ENCODE measurements at places on chromosomes 4 and X.
A peak's percentile ranks its signal among the peaks of the same experiment; 100 is the strongest.

- DNase-seq: no peak
Measured at GRCh38 chr4:184861047-184861446, 35.3 kb upstream of the ACSL1 start.

DNA sequence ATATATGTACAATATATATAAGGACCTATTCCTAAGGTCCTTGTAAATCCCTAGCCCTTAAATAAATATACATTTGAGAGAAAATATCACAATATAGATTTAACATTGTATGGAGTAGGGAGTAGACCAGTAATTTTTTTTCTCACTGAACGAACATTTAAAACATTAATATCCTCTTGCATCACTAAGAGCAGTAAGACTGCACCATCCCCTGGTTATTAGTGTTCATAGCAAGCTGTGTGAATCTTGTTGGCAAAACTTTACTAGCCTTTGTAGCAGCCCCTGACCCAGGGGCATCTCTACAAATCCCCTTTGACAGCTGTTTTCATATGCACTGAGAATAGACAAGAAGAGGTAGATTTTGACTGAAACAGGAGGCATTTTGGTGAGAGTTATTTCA, 146.5 kb downstream of the IL1RAPL2 start:
- no peak for DNase-seq

DNA sequence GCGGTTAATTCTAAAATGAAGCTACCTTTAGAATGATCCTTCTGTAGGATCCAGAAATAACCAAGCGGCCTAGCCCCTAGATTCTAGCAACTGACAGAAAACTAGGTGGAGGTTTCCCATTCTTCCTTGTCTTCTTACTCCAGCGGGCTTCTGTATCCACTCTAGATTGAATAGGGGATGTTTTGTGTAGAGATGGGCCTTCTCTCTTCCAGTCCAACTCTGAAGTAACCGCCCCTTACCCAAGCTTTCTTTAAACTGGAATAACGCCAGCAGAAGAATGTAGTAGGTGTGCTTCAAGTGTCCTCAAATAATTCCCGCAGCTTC, 386 bp upstream of the TMEM184C start:
- DNase-seq: no peak

- no peak for DNase-seq
Measured at GRCh38 chr4:123802082-123802645, 405.6 kb downstream of the SPRY1 start.

DNA sequence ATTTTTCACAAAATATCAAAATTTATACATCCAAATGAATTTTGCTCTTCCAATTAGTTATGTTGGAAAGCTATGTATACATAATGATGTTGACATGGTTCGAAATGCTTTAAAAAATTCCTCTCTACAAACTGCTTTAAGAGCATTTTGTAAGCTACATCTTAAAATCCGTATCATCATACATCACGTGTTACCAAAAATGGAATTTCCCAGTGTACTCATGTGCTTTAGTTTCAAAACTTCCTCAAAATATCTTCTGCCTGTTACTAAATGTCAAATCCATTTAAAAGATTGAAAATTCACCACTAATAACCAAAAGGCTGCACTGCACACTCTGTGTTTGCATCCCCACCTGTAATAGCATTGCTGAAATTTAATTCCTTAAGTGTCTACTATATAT, 87.9 kb downstream of the WDFY3 start:
- DNase-seq: no peak

DNA sequence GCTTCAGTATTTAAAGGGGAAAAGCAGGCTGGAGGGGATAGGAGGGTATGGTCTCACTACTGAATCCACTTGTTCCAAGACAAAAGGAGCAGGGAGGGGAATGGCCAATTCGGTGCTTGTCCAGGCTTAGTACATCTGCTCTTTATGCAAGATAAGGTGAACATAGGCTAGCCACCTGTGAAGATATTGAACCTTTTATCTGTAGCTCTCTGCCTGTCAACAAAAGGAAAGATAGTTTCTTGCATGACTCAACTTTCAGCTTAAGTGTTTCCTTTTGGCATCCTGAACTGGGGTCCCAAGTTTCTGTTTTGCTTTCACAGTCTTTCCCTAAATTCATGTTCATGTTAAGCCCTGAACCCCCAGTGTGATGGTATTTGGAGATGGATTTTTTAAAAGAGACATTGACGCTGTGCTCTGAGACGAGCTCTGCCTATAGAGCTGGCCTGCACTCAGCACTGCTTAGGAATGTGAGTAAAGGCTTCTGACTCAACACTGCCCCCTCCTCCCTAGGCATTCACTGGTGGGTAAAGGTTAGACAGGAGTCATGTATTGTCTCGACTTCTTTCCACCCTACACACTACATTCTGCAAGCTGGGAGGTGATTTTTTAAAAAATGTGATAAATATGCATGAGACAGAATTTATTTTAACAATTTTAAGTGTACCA, 28.2 kb downstream of the FAM149A start:
- peak; percentile 68 for DNase-seq

DNA sequence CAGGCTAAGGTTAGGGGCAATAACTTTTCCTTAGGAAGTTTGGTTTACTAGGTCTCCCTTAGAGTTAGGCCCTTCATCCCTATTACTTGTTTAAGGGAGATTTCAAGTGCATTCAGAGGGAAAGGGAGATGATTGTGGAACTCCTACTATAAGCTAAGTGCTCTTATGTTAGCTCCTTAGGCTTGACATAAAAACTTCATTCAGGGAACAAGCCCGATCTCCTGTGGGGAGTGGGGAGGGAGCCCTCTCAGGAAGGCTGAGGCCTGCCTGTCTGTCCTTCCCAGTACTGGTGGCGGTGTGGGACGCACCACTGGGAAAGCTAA, 8.0 kb downstream of the KLF3 start:
- DNase-seq: no peak

- DNase-seq: no peak
Measured at GRCh38 chrX:40107291-40108161, 9.8 kb upstream of the BCOR start.

GRCh38 chr4:165288639-165289422, 38.6 kb upstream of the MSMO1 start:
- no peak for DNase-seq

- DNase-seq: no peak
Measured at GRCh38 chr4:75285837-75286236, 228.4 kb downstream of the RCHY1 start.

GRCh38 chr4:86099348-86099747, 260.5 kb downstream of the MAPK10 start:
- DNase-seq: no peak

DNA sequence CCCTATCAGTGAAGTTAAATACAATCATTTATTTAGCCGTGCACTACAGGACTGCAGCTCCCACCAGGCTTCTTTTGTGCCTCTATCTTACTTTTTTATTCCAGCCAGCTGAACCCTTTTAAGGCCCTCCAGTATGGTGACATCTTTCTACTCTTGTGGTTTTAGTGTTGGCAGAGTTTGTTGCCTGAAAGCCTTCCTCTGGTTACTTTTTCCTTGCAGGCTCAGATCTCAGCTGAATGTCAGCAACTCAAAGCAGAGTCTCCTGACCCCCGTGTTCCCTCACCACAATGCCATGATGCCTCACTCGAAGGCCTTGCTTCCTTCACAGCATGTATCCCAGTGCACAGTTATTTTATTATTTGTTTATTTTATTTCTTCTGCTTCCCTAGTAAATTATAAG, 818.9 kb upstream of the LCORL start:
- DNase-seq: no peak

DNA sequence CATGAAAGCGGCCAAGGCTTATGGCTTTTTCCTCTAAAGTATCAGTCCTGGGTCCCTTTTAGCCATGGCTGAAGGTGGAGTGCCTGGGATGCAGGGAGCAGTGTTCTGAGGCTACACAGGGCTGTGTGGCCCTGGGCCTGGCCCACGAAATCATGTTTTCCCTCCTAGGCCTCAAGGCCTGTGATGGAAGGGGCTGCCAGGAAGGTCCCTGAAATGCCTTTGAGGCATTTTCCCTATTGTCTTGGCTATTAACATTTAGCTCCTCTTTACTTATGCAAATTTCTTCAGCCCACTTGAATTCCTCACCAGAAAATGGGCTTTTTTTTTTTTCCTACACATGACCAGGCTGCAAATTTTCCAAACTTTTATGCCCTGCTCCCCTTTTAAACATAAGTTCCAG, 657.0 kb downstream of the DACH2 start:
- no peak for DNase-seq

DNA sequence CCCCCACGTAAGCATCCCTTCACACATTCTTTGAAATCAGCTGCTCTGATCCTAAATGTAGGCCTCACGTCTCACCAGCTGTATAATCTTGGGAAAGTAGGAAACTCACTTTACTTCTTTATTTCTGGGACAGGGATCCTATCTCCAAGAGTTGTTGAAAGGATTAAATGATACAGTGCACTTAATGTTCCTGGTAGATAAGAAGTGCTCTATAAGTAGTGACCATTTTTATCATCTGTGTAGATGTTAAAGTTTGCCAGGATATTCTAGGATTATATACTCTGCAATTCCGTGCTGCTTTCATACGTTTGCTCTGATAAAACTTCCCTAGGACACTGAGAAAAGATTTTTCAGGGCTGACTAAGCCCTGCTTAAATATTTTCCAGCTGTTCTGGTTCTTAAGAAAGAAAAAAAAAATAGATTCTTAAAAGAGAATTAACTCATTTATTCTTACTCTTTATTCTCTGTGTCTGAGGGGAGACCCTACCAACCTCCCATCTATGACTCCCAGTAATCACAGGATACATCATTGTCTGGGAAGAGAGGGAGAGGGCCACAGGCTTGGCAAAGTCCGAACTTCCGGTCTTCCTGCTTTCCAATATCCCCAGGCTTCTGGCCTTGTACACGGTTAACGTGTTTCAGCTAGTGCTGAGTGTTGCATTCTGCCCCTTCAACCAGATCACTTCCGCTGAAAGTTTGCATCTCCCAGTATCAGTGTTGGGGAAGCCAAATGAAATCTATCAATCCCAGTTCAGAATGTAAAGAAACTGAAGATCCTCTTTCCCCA, 269.2 kb downstream of the TRIML1 start:
- DNase-seq: no peak

DNA sequence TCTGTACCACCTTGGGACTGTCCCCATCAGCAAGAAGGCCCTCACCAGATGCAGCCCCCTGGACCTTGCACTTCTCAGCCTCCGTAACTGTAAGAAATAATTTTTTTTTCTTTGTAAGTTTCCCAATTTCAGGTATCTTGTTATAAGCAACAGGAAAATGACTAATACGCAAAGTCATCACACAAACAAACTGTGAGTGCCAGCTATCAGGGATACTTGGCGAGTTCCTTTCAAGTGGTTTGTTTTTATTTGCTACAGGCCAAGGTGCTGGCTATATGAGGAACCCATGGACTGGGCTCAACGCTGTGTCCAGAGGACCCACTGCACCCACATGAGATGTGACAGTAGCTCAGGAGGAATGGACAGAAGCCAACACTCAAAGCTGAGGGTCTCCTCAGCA, 11.5 kb upstream of the GPM6B start:
- no peak for DNase-seq

GRCh38 chrX:45184211-45184610, 16.5 kb downstream of the DIPK2B start:
- DNase-seq: no peak

DNA sequence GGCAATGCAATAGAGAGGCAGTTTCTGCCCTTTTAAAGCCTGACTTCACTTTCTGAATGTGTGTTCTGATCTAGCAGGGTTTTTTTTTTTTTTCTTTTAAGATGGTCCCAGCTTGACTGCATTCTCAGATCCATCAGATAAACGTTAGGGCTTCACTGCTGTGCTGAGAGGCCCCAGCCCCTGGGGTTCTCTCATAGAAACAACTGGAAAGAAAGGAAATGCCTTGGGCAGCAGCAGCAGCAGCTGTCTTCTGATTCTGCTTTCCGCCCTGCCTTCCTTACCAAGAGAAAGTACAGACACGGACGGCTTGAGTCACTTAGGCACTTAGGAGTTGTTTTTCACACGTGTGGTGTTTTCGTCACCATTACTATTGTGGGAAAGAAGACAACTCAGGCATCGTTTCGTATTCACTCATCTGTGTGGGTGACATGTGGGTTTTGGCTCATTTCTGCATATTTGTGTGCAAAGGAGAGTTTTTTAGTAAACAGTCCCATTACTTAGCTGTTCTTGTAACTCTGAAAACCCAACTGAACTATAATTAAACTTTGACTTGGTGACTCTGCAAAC, 172.0 kb downstream of the PTTG2 start:
- DNase-seq: no peak

GRCh38 chr4:38315286-38315685, 348.7 kb upstream of the KLF3 start:
- no peak for DNase-seq

GRCh38 chr4:47068986-47069385, 37.6 kb downstream of the GABRB1 start:
- no peak for DNase-seq

- DNase-seq: peak; percentile 2
Measured at GRCh38 chrX:70134116-70134477, 850 bp downstream of the IGBP1 start.

DNA sequence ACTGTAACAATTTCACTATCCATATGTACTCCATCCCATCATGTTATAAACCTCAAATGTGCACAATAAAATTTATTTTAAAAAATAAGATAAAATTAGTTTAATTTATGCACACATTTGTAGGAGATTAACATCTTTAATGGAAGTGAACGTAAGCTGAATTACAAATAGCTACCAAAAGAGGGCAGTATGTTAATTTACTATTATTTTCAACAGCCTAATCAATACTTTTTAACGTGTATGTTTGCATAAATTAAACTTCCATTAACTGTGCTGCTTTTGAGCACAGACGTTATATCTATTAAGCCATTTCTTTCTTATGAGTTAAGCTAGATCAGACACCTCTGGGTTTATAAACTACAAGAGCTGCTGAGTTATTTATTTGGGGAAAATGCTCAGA, 56.5 kb upstream of the PHKA2 start:
- no peak for DNase-seq

- DNase-seq: no peak
Measured at GRCh38 chr4:112410804-112411203, 105.2 kb downstream of the NEUROG2 start.

- no peak for DNase-seq
Measured at GRCh38 chrX:119095936-119096335, 23.1 kb downstream of the CT47C1 start.

- DNase-seq: peak; percentile 53
Measured at GRCh38 chr4:153345012-153345981, 809 bp downstream of the MND1 start.

DNA sequence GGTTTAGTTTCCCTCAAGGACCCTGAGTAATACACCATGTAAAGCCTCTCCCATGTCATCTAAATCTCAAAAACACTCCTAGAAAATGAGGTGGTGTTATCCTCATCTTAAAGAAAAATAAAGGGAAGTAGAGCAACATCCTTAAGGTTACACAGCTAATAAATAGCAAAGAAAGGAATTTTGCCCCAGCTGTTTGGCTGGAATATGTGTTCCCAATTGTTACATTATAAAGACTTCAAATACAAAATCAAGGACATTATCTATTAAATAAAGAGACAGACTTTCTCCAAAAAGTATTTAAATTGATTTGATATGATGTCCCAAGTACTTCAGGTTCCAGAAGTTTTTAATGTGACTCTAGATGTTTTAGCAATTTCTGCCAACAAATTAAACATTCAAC, 57.9 kb upstream of the IL15 start:
- DNase-seq: no peak

DNA sequence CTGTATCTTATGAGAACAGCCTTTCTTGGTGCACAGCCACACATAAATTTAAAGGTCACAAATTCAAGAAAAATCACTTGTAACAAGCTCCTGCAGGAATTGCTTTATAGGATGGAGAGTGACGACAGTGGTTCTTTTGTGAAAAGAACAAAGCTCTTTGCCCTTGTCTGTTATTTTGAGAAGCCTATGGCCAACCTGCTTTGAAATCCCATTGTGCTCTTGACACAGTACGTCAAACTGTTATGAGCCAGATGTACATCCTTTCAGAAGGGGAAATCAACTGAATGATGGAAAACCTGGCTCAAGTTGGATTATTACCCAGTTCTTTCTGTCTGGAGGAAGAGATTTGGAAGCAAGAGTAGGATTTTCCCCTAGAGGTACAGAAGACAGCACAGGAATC, 1454.2 kb downstream of the ARAP2 start:
- no peak for DNase-seq

Measured in urothelium cell line (cell line).